CD4-positive, alpha-beta T cell (primary cell): ENCODE measurements at places on chromosomes 11 and 22. TPM values are rescaled to one million over a fixed set of nuclear protein-coding genes. Genes with fewer than 3 reads are reported as not detected.

DNA sequence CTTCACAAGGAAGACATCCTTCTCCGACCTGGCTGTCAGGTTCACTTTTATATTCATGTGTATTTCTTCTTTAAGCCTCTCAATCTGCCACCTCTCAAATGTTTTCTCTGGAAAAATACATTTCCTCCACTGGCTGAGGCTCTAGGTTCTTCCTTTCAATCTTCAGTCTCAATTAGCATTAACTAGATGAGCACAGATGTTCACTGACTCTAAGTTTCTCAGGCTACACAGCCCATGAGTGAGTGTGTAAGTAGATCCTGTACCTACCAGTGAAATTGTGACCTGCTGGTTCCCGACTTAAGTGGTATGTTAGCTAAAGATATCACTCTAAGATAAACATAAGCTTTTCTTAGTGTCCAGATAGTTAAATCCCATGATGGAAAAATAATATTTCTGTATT, 206.9 kb downstream of the ADAMTS15 start:
- H3K27ac ChIP-seq, result no peak overlapping the region
- H3K4me3 ChIP-seq, result no peak overlapping the region
- H3K4me1 ChIP-seq, result no peaks in the 10 kb centered on the region
- no peaks in the 10 kb centered on the region for H3K27me3 ChIP-seq
- no peaks in the 10 kb centered on the region for H3K36me3 ChIP-seq
- DNase-seq, result no peak

APOL5 gene
- total RNA-seq, result not detected

- H3K4me3 ChIP-seq, result no peak overlapping the region
- no peaks in the 10 kb centered on the region for H3K36me3 ChIP-seq
These were observed 356.3 kb downstream of the SOX6 start for GRCh38 chr11:16000065-16000464.

DNA sequence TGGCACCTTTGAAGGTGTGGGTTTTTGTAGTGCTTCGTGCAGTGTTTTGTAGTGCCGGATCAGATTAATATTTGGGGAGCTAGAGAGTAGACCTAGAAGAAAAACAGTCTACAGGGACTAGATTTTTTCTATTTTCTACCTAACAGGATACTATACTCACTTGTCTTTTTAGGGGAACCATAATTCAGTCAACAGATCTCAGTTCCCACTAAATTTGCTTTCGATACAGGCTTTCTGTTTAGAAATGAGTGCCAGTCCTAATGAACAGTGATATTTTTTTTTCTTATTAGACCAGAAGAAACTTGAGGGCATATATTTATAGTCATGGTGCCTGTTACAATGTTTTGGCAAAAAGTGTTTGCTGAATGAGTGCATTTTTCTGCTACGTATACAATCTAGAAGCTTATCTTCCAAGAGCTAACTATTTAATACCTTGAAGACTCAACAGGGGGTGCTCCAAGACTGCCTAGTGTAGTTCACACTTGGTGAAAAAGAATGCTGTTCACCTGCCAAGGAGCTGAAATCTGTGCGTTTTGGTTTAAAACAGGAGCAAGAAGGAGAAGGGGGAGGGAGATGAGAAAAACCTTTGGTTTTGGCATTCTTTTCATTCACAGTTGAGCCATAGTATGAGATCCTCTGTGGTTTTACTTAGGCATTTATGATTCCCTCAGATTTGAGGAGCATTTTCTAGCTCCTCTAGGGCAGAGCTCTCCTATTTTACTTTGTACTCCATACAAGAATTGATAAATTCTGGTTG, 44.9 kb upstream of the VSTM5 start:
- no peak for DNase-seq
- no peak overlapping the region for H3K27ac ChIP-seq
- no peaks in the 10 kb centered on the region for H3K36me3 ChIP-seq
- no peaks in the 10 kb centered on the region for H3K4me1 ChIP-seq

ANO5 gene
- not detected for total RNA-seq

DERL3 gene
- 0.98 TPM for total RNA-seq

OR52I1 gene
- total RNA-seq, result not detected

DNA sequence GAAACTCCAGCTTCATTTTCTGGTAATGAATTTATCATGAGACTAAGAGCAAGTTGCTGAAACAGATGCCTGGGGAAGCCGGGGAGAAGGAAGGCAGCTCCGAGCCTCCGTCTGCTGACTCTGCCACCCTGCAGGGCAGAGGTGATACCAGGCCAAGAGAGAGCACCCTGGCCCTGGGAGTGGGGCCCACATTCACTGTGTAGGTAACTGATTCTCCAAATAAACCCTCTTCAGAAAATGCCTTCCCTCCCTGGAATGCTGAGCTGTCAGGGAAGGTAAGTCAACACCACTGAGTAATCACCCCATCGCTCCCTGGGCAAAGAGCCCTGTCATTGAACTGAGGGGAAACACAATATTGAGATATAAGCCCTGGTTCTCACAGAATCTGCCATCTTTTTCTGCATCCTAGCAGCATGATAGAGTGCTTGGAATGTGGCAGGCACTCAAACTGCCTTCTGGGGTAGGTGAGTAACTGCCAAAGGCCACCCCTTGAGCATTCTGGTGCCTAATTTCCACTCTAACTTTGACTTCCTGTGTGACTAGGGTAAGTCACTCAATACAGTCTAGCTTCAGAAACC, 147.6 kb downstream of the SPATA19 start:
- no peak for DNase-seq
- no peaks in the 10 kb centered on the region for H3K36me3 ChIP-seq
- no peak overlapping the region for H3K27ac ChIP-seq
- H3K4me3 ChIP-seq, result no peak overlapping the region
- no peaks in the 10 kb centered on the region for H3K27me3 ChIP-seq
- no peaks in the 10 kb centered on the region for H3K4me1 ChIP-seq
